ENCODE measurements at places on chromosomes 1 and 21.

DNA sequence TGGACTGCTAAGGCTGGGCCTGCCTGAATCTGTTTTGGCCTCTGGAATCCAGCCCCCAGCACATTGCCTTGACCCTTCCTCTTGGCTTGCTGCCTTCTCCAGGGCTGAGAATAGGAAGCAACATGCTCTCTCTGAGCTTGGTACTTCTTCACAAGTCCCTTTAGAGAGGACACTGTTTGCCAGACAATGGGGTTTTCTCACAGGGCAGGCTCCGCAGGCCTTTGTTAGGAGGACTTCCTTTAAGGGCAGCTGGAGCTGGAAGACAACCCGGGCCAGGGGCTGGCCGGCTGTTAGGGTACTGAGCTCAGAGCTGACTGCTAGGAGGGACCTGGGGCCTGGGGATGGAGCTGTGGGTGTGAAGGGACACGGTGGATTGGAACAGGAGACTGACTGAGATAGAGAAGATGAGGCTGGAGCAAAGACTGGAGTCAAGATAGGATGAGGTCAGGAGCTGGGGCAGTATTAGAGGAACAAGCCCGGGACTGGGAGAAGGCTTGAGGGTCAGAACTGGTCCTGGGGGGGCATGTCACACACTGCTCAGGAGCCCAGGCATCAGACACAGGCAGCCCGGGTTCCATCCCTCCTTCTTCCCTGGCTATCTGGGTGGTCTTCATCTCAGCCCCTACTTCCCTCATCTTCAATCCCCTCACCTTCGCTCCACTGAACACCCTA is 5.4 kb upstream of the ALPL start:
- no peak for DNase-seq

DNA sequence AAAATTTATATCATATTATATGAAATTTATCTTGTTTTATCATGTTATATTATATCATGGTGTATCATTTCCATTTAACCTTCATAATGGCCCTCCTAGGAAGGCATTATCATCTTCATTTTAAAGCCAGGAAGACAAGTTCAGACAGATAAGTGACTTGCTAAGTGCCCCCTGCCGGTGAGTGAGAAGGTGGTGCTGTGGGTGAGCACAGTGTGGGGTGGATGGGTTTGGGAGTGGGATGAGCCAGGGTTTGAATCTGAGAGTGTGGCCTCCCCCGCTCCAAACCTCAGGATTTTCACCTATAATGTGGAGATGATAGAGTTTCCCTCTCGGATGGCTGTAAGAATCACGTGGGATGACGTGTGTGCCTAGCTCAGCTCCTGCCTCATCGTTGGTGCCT is 108.7 kb upstream of the IGSF21 start:
- DNase-seq = no peak

DNA sequence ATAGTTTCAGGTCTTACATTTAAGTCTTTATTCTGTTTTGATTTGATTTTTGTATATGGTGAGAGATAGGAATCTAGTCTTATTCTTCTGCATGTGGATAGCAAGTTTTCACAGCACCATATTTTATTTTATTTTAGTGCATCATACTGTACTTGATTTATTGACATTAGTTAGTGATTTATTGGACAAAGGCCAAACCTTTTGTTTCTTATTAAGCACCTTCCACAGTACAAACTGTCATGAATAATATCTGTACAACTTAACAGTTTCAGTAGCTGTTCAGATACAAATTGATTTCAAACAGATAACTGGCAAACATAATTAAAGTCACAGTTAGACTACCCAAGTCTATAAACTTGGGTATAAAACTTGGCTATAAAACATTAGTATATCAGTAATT is 15.8 kb downstream of the CD1D start:
- no peak for DNase-seq

DNA sequence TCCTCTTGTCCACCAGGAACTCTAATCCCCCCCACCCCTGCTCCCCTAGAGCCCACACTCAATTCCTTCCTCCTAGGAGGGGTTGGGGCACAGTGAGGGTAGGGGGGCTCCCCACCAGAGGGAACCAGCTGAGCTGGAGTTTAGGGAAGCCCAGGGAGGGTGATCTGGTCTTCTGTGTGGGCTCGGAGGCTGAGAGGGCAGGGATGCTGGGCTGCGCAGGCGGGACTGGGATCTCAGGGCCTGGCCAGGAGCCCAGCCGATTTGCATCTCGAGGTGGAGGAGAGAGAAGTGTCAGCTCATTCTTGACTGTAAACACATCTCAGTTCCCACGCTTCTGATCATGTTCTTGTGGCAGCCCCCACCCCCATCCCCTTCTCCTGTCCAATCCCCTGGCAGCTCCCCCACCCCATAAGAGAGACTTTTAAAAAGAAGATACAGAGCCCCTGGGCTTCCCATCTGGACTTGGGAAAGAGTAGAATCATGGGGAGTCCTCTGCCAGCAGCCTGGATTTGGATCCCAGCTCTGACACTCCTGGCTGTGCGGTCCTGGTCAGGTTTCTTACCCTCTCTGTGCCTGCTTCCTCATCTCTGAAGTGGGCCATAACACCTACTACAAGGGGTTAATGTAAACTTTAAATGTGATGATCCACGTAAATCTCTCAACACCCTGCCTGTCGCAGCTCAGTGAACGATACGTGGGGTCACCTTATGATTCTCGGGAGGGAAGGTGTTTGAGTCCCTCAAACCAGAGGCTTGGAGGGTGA is 6.6 kb downstream of the PEAR1 start:
- no peak for DNase-seq

- DNase-seq = no peak
Measured at GRCh38 chr1:151867321-151867720, 13.8 kb upstream of the THEM5 start.

GRCh38 chr1:25445993-25446538 is 15.4 kb downstream of the MACO1 start:
- DNase-seq = no peak

GRCh38 chr21:34354836-34355235 is 9.0 kb upstream of the KCNE2 start:
- no peak for DNase-seq

GRCh38 chr1:194297094-194297493 is 1110.7 kb upstream of the B3GALT2 start:
- DNase-seq = no peak

DNA sequence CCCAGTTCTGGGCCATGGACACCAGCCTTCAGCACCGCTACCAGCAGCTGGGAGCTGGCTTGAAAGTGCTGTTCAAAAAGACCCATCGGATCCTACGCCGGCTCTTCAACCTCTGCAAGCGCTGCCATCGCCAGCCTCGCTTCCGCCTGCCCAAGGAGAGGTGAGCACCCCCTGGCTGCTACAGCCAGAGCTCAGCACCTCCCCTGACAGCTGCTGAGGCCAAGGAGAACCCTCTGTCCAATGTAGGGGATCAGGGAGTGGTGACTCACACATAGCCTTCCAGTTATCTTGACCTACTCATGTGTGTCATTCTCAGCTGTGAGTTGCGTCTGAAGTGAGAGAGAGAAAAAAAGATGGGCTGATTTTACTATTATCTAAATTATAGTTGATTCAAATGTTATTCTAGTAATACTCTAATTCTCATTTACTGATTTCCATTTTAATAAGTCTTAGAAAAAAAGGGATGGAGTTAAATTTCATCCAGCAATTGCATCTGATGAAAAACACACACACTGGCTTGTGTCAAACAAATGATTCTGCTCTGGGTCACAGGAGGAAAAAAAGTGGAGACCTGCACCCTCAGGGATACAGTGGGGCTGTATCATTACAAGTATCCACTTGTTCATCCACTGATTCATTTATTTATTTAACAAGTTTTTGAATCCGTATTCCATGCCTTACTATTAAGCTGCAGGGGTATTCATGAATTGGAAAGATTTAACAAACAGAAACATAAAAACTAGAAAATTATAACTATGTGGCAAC is 108.0 kb downstream of the BRINP2 start:
- no peak for DNase-seq

GRCh38 chr1:206460836-206461426 is 9.3 kb upstream of the IKBKE start:
- DNase-seq = no peak

- DNase-seq = no peak
Measured at GRCh38 chr1:33698361-33699035, 165.4 kb upstream of the HMGB4 start.

DNA sequence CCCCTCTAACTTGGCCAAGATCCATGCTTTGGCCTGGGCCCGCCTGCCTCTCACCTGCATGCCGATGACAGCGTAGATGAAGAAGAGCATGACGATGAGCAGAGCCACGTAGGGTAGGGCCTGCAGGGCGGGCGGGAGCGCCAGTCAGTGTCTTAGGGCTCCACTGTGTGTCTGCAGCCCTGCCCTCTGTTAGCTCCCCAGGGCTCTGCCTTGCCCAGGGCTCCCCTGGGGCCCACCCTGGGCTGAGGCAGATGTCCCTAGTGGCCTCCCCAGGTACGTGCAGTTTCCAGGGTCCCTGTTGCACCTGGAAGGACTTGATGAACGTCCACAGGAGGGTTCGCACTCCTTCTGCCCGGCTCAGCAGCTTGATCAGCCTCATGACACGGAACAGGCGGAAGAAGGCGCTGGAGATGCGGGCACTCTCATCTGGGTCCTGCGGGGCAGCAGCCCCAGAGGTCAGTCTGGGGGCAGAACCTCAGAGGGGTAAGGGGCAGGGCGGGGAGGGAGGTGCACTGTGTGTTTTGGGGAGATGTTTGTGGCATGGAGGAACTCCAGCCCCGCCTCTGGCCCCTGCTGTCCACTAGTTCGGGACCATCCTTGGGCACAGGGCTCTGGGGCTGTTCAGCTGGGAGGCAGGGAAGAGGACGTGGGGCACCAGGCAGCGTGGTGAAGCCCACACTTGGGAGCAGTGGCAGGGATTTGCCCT is 29.8 kb upstream of the KIF21B start:
- no peak for DNase-seq
